ENCODE measurements at places on chromosomes 3 and 15. TPM values are rescaled to one million over a fixed set of nuclear protein-coding genes. Genes with fewer than 3 reads are reported as not detected.

LDHAL6B gene
- total RNA-seq = not detected

CHDH gene
- 8.2 TPM for total RNA-seq

CPN2 gene
- not detected for total RNA-seq

BHLHE40 gene
- total RNA-seq = 34.7 TPM

CADM2 gene
- total RNA-seq = 0.29 TPM

PLOD2 gene
- 49.1 TPM for total RNA-seq

GUCA1C gene
- not detected for total RNA-seq

FSIP1 gene
- total RNA-seq = 0.43 TPM

USF3 gene
- 4.6 TPM for total RNA-seq

NME9 gene
- not detected for total RNA-seq

AMOTL2 gene
- 782 TPM for total RNA-seq

ADAMTS7 gene
- 1.7 TPM for total RNA-seq

GOLGA6L7 gene
- not detected for total RNA-seq
